Activated naive CD8-positive, alpha-beta T cell treated with anti-CD3 and anti-CD28 coated beads for 36 hours (primary cell): ENCODE measurements at places on chromosomes 2 and 18.

DNA sequence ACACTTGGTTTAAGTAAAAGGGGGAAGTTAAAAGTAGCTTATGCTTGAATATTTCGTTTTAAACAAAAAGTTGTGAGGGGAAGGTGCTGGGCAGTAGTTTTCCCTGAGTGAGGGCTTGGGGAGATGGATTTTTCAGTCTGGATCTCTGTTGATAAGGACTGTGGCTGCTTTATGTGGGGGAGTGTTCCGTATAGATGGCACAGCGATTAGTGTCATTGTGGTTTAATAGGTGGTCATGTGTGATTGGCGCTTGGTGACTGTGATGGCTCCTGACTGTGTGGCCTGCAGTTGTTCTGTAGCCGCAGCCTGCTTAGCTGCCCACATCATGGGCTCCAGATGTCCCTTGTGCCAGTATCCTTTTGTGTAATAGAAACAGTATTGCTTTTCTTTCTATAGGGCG lies 156.2 kb downstream of the WDSUB1 start:
- no peak for DNase-seq

- DNase-seq = no peak
Measured at GRCh38 chr2:174330945-174331594, 3.7 kb upstream of the SP9 start.

GRCh38 chr2:52356556-52356955 lies 1324.6 kb upstream of the NRXN1 start:
- DNase-seq = no peak

DNA sequence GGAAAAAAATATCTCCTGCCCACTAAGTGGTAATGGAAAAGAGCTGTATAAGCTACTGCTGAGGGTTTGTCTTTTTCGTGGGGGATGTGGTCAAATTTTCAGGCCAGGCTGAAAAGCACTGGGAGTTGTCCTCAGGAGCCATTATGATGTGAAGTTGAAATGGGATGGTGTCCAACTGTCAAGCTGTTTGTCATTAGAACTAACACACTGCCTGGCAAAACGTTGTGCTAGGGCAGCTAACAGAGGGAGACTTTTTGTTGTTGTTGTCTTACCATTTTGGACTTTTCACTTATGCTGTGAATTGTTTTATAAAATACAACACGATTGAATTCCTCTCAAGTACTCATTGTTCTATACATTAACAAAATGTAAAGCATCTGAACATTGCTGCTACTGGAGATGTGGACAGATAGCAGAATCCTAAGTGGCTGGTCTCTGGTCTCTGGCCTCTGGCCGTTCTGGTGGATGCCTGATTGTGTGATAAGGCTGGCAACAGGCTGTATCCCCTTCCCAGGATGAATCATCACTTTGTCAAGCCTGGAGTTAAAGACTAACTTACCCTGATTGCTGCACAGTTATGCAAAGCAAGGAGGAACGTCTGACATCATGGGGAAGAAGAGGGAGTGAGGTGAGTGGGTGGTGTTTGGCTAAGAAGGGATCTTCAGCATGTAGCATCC lies 2.3 kb downstream of the MYO1B start:
- no peak for DNase-seq

DNA sequence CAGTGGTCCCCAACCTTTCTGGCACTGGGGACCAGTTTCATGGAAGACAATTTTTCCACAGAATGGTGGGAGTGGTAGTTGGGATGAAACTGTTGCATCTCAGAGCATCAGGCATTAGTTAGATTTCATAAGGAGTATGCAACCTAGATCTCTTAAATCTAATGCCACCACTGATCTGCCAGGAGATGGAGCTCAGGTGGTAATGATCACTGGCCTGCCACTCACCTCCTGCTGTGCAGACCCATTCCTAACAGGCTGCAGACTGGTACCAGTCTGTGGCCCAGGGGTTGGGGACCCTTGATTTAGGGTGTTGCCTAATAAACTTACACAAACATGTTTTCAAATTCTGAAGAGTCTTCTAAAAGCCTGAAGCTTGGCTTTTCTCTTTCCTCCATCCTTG lies 261.3 kb downstream of the CDH19 start:
- no peak for DNase-seq

GRCh38 chr18:32815881-32816280 lies 43.1 kb upstream of the KLHL14 start:
- no peak for DNase-seq

GRCh38 chr2:191917430-191917881 lies 70.6 kb upstream of the CAVIN2 start:
- no peak for DNase-seq

- no peak for DNase-seq
Measured at GRCh38 chr18:44852818-44853217, 172.1 kb downstream of the SETBP1 start.

- no peak for DNase-seq
Measured at GRCh38 chr2:128979182-128979581, 660.5 kb upstream of the HS6ST1 start.

- DNase-seq = no peak
Measured at GRCh38 chr2:236161082-236161462, 7.1 kb downstream of the GBX2 start.

DNA sequence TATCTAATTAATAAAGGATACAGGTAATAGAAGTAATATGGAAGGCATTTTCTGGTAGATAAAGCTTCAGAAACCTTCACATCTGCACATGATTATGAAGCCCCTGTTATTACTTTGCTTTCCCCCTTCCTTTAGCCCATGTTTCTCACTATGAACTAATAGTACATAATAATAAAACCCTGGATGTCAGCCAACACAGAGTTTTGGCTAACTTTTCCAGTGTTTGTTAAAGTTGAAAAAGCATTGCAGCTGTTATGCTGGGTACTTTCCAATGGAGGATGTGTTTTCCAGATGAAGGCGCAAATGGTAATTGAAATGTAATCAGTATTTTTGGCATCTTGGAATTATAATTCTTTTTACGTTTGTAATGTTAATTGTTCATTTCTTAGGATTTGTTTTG lies 43.5 kb downstream of the SPTBN1 start:
- no peak for DNase-seq

- no peak for DNase-seq
Measured at GRCh38 chr2:33118651-33119050, 171.9 kb downstream of the LTBP1 start.

DNA sequence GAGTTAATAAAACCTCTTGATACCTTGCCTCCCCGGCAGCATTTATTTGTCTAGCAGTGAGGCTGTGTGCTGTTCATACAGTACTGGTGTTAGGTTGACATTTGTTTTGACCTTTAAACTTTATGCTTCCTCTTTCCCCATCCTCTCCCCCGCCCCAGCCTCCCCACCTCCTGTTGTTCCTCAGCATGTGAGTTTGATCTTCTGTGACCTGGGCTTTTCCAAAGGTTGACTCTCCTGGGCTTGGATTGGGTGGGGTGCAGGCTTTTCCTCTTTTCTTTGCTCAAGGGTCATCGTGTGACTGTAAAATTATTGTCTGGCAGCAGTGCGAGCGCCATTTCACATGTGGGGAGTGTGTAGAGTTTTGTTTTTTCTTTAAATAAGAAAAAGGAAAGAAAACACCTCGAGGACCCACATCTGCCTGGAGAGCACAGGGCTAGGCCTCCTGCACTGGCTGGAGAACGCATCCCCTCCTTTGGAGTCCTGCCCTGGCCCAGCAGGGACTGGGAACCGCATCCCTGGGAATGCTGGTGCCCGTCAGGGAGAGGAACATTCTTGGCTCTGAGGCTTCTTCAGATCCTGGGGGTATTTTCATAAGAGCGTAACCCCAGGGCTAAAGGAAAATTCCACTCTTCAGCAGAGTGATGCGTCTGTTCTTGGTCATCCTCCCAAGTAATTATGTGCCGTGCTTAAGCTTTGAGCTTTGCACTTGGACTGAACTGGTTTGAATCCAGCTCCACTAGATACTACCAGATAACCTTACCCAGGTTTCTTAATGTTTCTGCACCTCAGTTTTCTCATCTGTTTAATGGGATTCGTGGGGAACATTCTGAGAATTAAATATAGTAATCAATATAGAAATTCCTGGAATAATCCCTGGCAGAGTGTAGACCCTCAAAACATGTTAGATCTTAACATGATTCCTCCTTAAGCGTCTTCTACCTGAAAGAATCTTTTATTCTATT lies 91.5 kb downstream of the SETBP1 start:
- no peak for DNase-seq

GRCh38 chr2:193847130-193847529 lies 1652.4 kb upstream of the TMEFF2 start:
- no peak for DNase-seq

GRCh38 chr2:118046634-118047210 lies 32.9 kb upstream of the CCDC93 start:
- no peak for DNase-seq

DNA sequence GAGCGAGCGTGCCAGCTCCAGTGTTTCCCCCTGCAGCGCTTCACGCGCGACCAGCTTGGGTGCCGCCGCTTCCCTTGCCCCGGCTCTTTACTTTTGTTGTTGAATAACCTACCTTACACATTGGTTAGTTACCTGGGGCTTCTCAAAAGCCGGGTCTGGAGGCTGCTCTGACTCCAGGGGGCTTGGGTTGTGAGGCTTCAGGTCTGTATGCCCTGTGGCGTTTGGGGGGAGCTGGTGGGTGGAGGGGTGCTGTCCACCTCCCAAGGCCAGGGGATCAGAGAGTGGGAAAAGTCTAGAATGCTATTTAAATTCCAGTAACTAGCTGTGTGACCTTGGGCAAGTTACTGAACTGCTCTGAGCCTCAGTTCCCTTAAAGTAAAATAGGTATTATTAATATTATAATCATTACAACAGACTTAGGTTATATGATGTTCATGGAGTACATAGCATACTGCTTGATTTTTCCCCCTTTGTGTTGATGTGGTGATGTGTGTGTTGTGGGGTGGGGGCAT lies 770 bp downstream of the LYPD6B start:
- DNase-seq = no peak

GRCh38 chr2:197940382-197940781 lies 136.0 kb downstream of the PLCL1 start:
- no peak for DNase-seq

DNA sequence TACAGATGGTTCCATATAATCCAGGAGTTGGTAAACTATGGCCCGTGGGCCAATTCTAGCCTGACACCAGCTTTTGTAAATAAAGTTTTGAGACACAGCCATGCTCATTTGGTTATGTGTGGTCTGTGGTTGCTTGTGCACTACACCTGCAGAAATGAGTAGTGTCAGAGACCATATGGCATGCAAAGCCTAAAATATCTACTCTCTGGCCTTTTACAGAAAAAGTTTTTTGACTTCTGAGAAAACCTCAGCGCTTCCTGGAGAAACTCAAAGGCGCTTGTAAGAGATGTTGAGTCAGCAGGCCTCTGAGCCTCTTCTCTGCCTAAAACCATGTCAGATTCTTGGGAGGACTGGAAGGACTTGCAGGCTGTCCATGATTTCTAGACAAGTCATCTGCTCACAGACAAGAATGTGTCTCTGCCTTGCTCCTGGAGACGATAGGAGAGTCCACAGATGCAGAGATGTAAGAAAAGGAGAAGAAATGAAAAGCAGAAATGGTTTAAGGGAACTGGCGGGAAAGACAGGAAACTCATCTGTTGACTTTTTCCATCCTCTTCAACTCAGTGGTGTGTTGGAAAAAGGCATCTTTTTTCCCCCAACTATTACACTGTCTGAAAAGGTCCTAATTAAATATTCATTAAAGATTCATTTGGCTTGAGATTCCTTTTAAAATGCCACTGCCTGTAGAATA lies 5.2 kb downstream of the TTC39C start:
- DNase-seq = peak; percentile 59

DNA sequence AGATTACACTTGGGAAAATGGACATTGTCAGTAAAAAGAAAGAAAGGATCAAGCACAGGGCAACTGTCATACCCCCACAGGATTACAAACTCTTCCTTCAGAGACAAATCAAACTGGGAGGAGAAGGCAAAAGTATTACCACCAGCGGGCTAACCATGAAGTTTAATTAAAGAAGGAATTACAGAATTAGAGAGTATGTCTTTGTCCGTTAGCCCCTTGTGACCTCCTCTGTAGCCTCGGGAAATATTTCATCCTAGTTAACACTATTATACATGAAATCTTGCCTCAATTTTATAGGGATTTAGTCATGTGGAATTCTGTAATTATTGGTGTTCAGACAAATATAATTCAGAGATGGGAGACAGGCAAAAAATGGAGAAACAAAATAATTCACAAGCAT lies 60.7 kb downstream of the PAX3 start:
- no peak for DNase-seq

DNA sequence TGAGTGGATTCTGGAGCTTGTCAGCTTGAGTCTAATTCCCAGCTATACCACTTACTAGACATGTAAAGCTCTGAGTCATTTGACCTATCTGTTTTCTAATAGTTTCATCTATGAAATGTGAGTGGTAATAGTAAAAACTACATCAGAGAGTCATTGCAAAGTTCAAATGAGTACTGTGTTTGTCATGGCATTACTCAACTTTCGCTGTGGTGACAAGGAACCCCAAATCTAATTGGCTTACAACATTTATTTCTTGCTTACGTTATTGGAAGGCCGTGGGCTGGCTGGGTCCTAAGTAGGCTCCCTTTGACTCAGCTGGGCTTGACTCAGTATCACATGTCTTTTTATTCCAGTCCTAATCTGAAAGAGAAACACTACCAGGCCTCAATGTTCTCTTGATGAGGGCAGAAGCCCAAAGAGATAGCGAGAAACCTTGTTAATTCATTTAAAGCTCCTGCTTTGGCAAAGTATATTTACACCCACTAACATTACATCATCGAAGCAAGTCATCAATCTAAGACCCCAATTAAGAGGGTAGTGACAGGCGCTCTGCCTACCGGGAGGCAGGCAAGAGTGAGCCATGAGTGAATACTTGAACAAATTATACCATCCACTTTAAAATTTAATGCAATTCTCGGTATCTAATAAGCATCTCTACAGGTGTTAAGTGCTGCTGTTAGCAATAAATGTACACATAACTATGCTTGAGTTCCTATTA lies 431.8 kb upstream of the SPHKAP start:
- no peak for DNase-seq

DNA sequence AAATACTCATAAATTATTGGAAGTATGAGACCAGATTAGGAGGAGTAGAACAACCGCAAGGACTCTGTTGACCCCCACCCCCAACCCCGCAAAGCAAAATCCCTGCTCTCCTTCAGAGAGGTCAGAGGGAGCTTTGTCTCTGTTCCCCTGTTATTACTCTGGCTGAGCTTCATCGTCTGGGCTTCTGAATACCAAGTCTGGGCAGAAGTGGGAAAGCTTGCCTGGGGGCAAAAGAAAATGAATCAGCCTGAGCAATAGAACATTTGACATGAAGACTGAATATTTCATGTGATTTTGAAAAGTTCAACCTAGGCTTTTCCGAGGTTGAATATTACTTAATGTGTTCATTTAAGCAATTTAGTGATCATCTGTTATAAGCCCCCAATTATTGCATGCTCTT lies 114.6 kb upstream of the ARHGAP28 start:
- no peak for DNase-seq

GRCh38 chr18:52953387-52953786 lies 613.4 kb downstream of the DCC start:
- DNase-seq = no peak

- no peak for DNase-seq
Measured at GRCh38 chr2:194077366-194077765, 1579.7 kb upstream of the SLC39A10 start.

DNA sequence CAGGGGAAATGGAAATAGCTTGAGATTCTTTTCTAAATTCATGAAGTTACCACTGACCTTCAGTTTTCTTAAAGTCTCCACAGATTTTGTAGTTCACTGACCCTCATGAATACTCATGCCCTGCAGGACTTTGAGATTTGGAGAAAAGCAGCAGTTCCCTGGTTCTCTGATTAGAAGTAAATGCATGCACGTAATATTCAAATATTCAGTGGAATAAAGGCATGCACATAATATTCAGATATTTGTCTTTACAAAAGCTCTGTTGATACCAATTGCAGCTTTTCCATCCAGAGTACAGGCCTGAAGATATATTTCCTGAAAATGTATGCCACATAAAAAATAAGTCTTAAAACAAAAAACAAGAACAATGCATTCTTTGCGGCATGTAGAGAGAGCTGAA lies 219.8 kb downstream of the ADCYAP1 start:
- no peak for DNase-seq
